ENCODE measurements at places on chromosomes 5 and 9.

GRCh38 chr9:5939530-5939929 is 48.8 kb downstream of the MLANA start:
- DNase-seq, result no peak

GRCh38 chr5:150164211-150164980 is 2.2 kb upstream of the CDX1 start:
- DNase-seq, result no peak

GRCh38 chr9:69223605-69224004 is 49.5 kb downstream of the TJP2 start:
- DNase-seq, result no peak

DNA sequence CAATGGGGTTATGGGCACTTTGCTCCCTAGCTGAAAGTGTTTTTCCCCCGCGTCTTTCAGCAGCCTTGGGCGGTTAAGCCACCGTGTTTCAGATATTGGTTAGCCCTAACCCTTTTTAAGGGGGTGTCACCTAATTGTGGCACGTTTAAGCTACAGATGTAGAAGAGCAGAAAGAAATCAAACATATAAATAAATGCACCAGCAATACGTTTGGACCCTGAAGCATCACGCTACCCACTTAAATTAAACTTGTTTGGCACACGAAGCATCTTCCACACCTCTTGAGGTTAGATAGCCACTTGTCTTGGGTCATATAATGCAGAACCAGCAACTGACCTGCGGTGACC is 768 bp downstream of the YTHDC2 start:
- no peak for DNase-seq
